Effector CD4-positive, alpha-beta T cell (primary cell): ENCODE measurements at places on chromosomes 16 and 17.

DNA sequence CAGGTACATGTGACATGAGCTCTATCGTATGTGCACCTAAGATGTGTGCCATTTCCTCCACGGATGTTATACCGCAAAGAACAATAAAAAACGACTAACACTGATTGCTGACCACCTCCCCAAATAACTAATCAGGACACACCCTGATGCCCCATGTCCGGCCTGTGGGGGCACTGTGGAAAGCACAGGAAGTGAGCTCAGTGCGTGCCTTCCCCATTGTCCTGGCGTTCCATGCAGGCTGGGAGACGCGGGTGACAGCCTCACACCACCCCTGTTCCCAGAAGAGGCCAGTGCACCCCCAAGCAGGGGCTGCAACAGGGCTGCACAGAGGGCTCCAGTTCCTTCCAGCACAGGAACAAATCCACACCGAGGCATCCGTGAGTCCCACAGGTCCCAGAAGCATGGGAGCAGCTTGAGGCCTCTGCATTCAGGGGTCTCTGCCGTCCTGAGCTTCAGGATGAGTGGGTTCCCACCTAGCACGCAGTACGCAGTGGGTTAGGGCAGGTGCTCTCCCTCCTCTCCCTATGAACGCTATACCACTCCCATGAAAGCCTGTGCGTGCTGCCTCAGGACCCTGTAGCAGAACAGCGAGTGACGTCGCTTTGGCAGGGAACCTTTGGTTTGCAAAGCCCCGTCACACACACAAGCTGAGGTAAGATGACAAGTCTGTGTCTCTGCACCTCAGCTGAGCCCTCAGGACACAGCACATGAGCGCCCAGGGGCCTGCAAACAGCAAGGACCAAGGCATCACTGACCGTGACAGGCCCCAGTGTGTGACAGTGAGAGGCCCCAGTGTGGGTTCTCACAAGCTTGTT, 117.7 kb downstream of the ZNF778 start:
- DNase-seq: no peak

DNA sequence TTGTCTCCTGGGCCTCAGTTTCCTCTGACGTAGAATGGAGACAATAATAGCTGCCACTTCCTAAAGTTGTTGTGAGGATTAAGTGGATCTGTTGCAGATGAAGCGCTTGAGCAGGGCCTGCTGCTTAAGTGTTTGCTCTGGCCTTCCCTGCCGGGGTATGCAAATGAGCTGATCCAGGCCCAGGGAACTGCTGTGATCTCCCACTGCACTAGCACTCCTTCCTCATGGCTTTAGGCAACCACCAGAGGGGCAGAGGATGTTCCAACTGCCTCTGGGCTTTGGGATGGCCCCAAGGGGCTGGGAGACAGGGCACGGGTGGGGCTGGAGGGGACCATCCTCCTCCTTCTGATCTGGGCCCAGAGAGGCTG, 6.2 kb downstream of the SBK1 start:
- no peak for DNase-seq

GRCh38 chr17:69411766-69412165, 2.7 kb upstream of the MAP2K6 start:
- no peak for DNase-seq

DNA sequence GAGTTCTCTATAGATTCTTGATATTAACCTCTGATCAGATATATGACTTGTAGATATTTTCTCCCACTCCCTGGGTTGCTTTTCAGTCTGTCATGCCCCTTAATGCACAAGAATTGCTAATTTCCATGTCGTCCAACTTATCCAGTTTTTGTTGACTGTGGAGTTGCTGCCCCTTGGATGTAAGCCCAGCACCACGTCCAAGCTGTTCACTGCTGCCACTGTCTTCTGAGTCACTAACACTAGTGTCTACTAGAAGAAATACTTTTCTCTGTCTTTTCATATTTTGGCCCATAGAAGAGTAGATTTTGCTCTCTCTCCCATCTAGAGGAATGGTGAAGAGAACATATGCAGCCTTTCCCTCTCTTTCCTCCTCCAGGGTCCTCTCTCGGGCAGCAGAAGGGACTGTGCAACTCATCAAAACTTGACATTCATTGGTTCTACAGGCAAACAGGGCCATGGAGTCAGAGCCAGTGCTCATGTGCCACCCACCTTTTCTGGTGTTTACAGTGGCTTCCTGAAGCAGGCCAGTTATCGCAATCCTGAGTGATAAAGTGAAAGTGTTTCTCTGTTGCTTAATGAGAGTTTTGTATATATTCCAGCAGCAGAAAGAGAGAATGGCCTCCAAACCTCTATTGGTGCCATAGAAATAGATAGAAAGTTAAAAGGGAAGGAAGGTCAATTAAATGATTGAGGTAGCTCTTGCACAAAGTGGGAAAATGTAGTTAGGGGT, 22.6 kb upstream of the PMP22 start:
- no peak for DNase-seq

- no peak for DNase-seq
Measured at GRCh38 chr17:7992924-7993323, 9.5 kb upstream of the GUCY2D start.

- no peak for DNase-seq
Measured at GRCh38 chr17:15350777-15351477, 9.5 kb upstream of the TEKT3 start.

DNA sequence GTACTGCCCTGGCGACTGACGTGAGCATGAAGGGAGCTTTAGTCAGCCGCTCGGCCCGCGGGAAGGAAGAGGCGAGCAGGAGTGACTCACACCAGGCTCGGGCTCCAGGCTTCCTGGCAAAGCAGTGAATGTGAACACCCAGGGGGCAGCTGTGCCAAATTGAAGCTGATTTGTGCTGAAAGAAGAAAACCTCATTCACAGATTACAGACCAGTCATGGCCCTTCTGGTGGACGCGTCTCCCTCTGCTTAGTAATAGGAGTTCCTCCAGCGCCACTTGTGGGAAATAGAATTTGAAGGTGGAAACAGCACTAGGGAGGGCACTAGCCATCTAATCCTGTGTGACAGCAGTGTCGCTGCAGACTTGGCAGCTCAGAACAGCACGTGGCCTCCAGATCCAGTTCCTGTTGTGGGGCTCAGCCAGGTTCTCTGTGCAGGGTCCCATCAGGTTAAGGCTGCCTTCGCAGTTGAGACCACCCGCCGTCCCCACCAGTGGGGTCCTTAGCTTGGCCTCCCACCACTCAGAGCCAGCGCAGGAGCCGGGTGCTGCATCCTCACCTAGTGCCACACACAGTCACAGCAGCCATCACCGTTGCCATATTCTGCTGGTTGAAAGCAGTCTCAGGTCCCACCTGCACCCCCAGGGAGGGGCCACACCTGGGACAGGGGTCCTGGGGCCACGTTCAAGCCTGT, 164.5 kb upstream of the CHMP6 start:
- DNase-seq: no peak
